Stimulated activated CD8-positive, alpha-beta memory T cell treated with anti-CD3 and anti-CD28 coated beads, Interleukin-15, amount 100 ng/mL, for 4 hours (primary cell): ENCODE measurements at places on chromosomes 11 and 22.

- DNase-seq, result no peak
Observed at GRCh38 chr11:29751618-29752017, 265.2 kb downstream of the KCNA4 start.

DNA sequence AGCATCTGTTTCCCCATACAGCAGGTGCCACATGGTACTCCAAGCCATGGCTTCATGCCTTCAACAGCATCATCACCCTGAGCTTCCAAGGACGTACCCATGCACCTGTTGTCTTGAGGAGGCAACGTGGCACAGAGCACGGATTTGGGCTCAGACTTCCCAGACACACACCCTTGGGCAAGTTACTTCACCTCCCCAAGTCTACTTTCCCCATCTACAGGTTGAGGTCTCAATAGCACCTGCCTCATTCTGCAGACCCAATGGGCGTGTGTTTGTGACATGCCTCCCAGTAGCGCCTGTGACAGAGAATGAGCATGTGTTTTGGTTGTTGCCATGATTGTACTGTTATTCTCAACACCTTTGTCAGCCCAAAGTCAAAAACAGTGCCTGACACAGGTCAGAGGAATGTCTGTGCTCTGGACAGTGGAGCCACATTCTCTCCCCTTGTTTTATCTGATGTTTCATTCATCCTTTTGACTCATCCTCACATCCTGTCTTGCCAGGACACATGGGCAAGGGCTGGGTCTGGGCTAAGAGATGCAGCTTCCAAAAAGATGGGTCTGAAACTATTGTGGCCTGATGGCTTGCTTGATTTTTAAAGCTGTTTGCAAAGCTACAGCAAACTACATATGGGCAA is 53.4 kb upstream of the CCND1 start:
- no peak for DNase-seq

DNA sequence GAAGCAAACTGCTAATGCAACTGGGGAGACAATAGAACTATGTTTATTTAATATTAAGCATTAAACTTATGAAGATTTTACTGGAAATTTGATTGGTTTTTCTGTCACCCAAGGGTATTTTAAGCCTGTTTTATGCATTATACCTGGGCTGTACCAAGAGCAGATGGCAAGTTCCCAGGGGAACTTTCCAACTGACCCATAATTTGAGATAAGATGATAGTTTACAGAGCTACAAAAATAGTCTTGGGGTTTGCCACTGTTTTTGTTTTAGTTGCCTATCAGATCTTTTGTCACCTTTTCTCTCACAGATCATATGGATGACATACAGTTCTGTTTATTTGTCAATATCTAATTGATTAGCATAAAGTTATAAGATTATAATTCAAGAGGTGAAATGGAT is 43.9 kb downstream of the PDE3B start:
- no peak for DNase-seq

DNA sequence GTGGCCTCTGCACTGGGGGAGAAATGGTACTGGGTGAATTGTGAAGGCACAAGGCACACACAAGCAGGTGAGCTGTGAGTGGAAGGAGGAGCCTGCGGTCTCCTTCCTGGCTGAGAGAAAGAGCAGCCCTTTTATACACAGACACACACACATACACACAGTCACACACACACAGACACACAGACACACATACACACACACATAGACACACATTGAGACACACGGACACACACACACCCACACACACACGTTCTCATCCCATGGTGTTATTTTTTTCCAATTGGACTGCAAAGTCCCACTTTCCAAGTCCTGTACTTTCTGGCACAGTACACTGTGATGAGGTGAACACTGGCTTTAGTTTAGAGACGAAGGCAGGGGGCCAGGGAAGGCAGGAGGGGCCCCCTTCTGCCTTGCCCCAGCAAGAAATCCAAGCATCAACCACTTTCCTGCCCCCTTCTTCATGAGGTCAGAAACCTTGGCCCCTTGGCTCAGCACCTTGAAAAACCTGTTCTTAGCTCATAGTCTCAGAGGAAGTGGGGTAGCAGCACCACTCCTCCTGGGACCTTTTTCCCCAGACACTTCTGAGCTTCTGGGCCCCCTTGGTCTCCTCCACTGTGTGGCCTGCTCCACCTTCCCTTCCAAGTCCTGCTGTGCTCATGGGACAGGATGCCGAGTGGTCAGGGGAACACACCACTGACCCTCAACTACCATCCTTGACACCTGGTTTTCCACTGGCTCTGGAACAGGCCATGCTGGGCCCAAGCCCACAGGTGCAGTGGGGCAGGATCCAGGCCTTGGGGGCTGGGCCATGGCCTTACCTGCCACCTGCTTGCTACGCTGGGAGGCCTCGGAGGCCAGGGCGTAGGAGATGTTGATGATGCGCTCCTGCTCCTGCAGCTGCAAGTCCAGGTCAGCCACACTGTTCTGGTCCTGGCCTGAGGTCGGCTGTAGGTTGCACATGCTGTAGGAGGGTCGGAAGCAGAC is 43.8 kb downstream of the C11orf58 start:
- DNase-seq, result no peak

GRCh38 chr22:19971276-19972124 is 29.9 kb upstream of the TXNRD2 start:
- DNase-seq, result no peak

DNA sequence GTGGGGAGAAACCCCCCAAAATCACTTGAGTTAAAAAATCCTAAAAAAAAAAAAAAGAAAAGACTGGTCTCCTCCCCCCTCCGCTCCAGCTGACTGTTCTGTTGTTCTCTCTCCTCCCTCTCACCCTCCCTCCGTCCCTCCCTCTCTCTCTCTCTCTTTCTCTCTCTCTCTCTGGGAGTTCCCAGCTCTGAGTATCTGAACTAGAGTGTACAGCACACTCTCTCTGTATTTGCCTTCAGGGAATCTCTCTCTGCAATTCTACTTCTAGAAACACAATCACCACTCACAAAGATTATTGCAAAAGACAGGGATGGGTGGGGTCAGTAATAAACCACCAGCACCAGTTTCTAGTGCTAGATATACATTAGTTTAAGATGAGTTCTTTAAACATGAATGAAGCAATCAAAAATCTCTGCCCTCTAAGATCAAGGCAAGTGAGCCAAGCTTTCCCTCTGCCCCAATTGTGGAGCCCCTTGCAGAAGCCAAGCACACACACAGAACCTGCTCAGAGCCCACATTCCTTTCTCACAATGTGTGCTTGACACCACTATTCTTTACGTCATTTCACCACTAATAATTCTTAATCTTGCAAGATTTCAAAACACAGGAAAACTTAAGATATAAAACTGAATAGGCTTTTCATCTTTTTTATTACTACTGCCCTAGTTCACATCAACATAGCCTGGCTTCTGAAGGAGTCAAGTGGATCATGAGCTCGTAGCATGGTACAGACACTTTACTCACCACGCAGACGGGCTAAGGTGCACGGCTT is 133.5 kb downstream of the RBFOX2 start:
- DNase-seq, result no peak

GRCh38 chr11:118258410-118258809 is 5.7 kb downstream of the MPZL2 start:
- DNase-seq, result no peak

- DNase-seq, result no peak
Observed at GRCh38 chr11:60428517-60428916, 855 bp upstream of the MS4A5 start.

- DNase-seq, result no peak
Observed at GRCh38 chr11:109132539-109132938, 289.5 kb upstream of the C11orf87 start.

- DNase-seq, result no peak
Observed at GRCh38 chr22:25898707-25899365, 156.8 kb downstream of the MYO18B start.

GRCh38 chr11:66863428-66864125 is 6.7 kb downstream of the LRFN4 start:
- DNase-seq, result no peak

DNA sequence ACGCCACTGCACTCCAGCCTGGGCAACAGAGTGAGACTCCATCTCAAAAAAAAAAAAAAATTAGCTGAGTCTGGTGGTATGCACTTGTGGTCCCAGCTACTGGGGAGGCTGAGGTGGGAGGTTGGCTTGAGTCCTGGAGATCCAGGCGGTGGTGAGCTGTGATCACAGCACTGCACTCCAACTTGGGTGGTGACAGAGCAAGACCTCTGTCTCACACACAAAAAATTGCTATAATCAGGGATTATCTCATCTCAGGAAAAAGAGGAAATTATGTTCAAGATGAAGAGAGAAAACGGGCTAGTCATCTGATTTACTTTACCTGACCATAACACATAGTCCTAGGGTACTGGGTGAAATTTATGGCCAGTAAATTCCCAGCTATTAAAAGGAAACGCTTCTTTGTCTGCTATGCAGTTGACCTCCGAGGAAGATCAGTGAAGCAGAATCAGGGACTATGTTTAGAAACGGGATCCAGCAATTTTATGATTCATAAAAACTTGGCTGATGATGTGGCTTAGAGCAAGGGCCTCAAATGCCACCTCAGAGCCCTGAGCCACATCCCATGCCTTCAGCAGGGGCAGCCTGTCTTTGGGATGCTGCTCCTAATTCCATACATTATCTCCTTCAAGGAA is 386.2 kb downstream of the NTM start:
- DNase-seq, result no peak

DNA sequence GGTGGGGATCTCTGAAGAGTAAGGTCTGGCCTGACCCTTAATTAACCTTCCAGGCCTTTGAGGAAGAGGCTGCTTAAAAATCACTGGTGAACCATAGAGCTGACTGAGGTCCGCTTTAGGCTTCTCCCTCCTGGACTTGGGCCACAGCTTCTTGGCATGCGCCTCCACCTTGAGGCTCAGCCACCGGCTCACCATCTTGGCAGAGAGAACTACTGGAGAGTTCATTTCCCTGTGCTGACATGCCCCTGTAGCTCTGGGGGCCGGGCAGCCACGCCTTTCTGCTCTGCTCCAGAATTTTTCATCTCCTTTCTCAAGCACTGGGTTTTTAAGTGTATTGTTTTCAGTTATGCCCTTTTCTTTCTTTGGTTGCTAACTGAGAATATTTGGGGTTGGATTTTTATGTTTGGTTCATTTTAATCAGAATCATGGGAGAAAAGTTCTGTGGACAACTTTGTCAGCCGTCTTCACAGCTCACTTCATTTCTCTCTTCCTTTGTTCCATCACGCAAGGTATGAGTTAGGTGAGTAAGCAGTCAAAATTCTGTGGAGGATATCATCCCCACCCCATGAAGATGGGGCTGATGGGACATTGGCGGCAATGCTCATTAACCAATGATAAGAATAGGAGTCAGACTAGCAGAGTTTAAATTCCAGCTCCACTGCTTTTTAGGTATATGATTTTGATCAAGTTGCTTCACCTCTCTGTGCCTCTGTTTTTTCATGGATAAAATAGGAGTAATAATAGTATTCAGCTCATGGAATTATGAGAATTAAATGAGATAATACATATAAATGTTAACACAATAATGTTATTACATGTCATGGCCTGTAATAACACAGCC is 103.9 kb downstream of the DBX1 start:
- no peak for DNase-seq

DNA sequence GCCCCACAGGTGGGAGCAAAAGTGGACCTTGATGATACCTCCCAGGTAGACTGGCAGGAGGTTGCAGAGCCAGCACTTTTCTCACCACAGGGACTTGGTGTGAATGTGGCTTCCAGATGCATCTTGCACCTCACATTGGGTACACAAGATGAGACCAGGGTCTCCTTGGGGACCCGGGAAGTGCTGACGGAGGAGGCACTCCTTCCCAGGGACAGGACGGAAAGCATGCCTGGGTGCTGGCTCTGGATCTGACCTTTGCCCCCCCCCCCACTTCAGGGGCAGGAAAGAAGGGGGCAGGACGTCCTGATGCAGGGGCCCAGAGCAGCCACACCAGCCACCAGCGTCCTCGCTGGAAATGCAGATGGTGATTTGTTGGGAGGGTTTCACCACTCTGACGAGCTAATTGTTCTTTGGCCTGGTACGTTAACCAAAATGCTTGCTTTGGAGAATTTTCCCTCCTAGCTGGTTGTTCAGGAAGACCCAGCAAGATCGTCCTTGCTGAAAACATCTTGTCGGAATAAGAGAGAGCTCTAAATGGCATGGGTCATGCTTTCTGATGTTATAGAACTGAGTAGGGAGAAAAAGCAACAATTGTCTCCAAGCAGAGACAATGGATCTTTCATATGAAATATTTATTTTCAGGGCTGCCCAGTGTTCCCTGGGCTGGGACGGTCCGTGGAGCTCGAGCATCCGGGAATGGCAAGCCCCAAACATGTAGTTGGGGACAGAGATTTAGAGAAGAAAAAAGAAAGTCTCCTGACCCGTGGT is 74.4 kb upstream of the PPARA start:
- DNase-seq, result no peak

DNA sequence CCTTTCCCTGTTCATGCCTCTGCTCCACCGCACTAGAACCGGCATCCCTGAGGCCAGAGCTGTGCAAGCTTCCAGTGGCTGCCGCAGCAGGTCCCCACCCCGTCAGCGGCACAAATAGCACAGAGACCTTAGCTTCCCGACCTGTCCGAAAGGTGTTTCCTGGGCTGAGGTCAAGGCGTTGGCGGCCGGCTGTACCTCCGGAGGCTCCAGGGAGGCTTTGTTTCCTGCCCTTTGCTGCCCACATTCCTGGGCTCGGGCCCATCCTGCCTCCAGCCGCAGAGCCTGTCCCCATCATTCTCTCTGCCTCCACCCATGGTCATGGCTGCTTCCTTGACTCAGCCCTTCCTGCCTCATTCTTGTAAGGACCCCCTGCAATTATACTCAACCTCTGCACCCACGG is 31.2 kb downstream of the ARHGAP8 start:
- DNase-seq, result no peak

DNA sequence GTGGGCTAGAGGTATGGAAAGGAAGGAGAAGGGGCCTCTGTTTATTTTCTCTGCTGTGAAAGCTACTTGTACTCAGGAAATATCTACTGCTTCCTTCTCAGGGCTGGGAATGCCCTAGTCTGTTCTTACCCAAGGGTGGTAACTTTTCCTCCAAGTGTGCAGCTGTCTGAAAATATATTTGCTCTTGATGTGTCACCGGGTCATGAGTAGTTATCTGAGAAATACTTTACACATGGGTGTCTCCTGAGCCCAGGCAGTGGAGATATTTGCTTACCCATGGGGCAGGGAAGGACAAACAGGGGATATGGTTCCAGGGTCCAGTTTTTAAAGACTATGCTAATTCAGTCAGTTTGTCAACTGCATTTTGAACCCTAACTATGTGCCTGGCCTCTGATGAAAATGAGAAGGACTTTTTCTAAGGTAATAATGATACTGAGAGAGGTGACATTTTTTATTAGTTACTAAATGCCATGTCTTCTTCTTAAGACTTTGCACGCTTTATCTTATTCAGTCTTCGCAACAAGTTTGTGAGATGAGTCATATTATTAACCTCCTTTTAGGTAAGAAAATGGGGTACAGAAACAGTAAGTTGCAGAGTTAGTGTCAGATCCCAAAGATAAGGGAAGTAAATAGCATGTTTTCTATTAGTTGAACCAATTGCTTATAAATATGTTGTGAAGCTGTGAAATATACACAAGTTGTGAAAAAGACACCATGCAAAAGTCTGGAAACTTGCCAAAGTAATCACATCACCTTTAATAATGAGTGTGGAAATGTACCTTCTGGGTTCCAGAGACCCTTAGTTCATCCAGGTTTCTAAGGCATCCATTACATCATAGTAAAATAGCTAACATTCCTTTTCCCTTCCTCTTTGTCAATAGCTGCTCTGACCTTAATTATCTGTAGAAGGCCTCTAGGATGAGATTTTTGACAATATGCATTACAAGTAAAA is 22.9 kb downstream of the SYTL2 start:
- DNase-seq, result no peak

GRCh38 chr11:102172127-102172848 is 62.0 kb downstream of the YAP1 start:
- DNase-seq, result no peak
